Smooth muscle cell of the coronary artery (primary cell): ENCODE measurements at places on chromosomes 12 and 14. TPM values are rescaled to one million over a fixed set of nuclear protein-coding genes. Genes with fewer than 3 reads are reported as not detected.

Gene ST8SIA1
- 0.30 and 5.6 TPM in 2 replicates for total RNA-seq

Gene RBP5
- 0.08 TPM in 1 of 2 replicates, not detected in the other for total RNA-seq

Gene RNF212B
- not detected in 2 replicates for total RNA-seq

Gene SLC17A8
- not detected in 2 replicates for total RNA-seq

Gene WDR89
- 12.5 and 12.8 TPM in 2 replicates for total RNA-seq

Gene RAB5B
- total RNA-seq, result 35.0 and 40.1 TPM in 2 replicates

Gene EPS8
- total RNA-seq, result 85.8 and 150 TPM in 2 replicates

Gene ACSS3
- 3.2 and 15.1 TPM in 2 replicates for total RNA-seq

Gene LYZ
- total RNA-seq, result 0.08 TPM in 1 of 2 replicates, not detected in the other

Gene ZNF641
- total RNA-seq, result 8.4 and 18.8 TPM in 2 replicates

Gene TMEM132D
- total RNA-seq, result not detected in 2 replicates

Gene GAS2L3
- 4.6 and 7.6 TPM in 2 replicates for total RNA-seq

Gene IFNG-AS1
- total RNA-seq, result not detected in 2 replicates

Gene ZBTB39
- 2.6 and 3.7 TPM in 2 replicates for total RNA-seq

Gene PTPRQ
- total RNA-seq, result 0.08 and 0.23 TPM in 2 replicates

Gene C14orf93
- total RNA-seq, result 6.2 and 10.6 TPM in 2 replicates

Gene FOXN4
- total RNA-seq, result not detected in 2 replicates

Gene SERPINA5
- total RNA-seq, result 0.12 and 2.3 TPM in 2 replicates

Gene GNB3
- 1.7 and 1.8 TPM in 2 replicates for total RNA-seq

Gene THTPA
- total RNA-seq, result 10.6 and 22.3 TPM in 2 replicates

Gene MDGA2
- total RNA-seq, result 0.12 TPM in 1 of 2 replicates, not detected in the other

Gene MAP4K5
- 26.2 and 35.9 TPM in 2 replicates for total RNA-seq

Gene TAS2R14
- total RNA-seq, result 1.6 and 2.5 TPM in 2 replicates

Gene SLC38A4
- 0.35 and 0.60 TPM in 2 replicates for total RNA-seq

Gene NAB2
- 31.4 and 48.7 TPM in 2 replicates for total RNA-seq

Gene ACOT6
- not detected in 2 replicates for total RNA-seq

Gene GLT1D1
- total RNA-seq, result under 0.01 TPM in 1 of 2 replicates, not detected in the other

Gene GUCY2C
- not detected in 2 replicates for total RNA-seq

Gene ABCD2
- total RNA-seq, result under 0.01 and 0.12 TPM in 2 replicates

Gene TAS2R50
- 1.3 and 1.8 TPM in 2 replicates for total RNA-seq
